ENCODE measurements at places on chromosomes 7 and 10.

- DNase-seq, result peak; percentile 41
Observed at GRCh38 chr7:22696541-22697228, 30.3 kb upstream of the IL6 start.

GRCh38 chr7:84013616-84014240 lies 180.9 kb downstream of the SEMA3A start:
- no peak for DNase-seq

DNA sequence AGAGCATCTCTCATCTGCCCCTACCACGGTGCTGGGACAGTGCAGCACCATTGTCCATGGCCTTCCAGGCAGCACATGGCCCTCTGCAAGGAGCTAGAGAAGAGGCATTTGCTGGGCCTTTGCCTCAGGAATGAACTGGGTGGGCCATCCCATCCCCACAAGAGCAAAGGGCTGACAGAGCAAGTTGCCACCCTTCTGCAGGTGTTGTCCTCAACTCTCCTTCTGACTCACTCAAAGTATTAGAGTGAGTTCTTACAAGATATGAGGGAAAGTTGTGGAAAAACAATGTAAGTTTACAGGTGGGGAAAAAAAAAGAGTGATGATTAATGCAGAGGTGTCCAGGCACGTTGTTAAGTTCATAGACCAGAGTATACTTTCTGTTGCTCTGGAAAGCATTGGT lies 261.2 kb downstream of the SKIDA1 start:
- DNase-seq, result peak; percentile 43

DNA sequence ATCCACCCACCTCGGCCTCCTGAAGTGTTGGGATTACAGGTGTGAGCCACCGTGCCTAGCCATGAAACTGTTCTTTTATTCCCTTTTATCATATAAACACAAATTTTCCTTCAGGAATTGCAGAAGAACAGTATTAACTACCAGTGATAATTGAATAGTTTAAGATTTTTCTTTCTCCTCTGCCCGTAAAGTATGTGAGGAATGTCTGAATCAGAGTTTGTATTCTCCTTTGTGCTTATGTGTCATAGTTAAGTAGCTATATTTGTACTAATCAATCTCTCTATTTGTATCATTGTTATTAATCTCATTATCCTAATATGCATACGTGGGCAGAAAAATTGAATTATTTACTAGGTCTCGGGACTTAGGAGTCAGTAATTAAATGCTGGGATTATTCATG lies 83.6 kb downstream of the ZNF277 start:
- DNase-seq, result no peak

All from PC-9 (cell line).